Stimulated activated CD4-positive, alpha-beta T cell treated with anti-CD3 and anti-CD28 coated beads, Interleukin-1b, Interleukin-23, amount 100 ng/mL, for 1 hour (primary cell): ENCODE measurements at places on chromosomes 13 and 19.

- no peak for DNase-seq
Measured at GRCh38 chr19:18999016-18999758, 34.1 kb downstream of the SUGP2 start.

DNA sequence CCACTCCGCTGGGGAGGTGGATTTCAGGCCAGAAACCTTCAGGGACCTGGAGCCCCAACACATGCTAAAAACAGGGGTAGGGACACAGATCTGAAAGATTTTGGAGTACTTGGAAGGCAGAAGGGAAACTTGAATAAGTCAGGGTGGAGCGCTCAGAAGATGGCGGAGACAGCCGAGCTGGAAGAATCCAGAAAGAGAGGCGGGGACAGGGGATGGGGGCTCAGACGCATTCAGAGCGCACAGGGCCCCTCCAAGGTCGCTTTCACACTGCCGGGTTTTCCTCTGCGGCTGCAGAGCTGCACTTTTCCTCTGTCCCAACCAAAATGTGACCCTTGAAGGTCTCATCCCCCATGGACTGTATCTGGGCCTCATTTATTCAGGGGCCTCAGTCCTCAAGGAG is 56.9 kb downstream of the ERICH4 start:
- no peak for DNase-seq

DNA sequence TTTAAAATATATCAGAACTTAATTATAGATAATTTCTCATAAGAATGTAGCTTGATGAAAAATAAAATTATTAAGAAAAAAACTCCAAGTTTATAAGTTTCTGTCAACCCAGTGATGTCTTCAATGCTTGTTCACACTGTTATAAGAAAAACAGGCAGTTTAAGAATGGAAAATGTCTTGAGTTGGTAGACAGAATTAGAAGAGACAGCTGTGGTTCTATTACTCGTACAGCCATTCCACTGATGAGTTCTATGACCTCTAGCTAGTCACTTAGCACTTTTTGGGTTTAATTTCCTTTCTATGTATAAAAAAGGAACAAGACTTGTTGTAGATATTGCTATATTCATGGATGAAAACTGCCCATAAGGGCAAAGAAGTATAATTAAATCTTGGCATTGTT is 1013.1 kb upstream of the ATXN8OS start:
- DNase-seq: no peak

DNA sequence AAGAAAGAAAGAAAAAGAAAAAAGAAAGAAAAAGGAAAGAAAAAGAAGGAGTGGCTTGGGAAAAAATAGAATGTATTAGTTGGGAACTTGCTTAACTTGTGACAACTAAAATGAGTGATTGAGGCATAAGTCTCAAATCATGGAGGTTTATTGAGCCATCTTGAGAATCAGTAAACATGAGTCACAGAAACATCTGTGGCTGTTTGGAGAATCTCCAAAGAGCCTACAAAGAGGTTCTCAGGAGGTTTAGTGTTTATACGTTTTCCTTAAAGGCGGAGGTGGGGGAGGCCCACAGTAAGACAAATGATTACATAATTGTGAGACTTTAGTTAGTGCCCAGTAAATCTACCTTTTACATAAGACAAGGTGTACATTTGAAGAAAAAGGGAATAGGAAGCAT is 38.6 kb downstream of the WDR87 start:
- no peak for DNase-seq

DNA sequence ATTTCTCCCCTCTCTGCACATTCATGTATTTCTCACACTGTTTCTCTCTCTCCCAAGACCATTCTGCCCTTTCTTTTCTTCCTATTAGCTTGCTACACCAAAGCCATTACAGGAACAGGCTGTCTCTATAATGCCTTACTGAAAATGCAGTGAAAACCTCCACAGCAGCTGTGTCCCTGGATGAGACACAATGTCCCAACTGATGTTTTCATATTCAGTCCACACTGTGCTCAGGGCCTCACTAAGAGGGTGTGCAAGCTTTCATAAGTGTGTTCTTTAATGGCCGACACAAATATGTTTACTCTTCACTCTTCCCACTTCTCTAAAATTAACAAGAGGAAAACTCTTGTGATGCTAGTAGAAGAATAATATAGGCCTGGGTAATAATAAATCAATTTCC is 163.4 kb downstream of the KCTD12 start:
- DNase-seq: no peak

DNA sequence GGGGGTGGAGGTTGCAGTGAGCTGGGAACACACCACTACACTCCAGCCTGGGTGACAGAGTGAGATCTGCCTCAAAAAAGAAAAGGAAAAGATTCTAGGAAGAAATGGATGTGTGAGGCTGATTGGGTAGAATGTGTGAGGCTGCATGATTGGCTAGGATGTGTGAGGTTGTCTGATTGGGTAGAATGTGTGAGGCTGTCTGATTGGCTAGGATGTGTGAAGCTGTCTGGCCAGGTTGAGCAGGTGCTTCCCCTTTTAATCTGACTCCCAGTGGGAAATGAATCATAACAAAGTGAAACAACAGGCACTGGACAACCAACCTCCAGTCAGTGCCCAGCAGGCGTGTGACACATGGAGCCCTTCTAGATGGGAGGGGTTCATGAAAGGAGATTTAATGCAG is 14.7 kb downstream of the C13orf46 start:
- no peak for DNase-seq

DNA sequence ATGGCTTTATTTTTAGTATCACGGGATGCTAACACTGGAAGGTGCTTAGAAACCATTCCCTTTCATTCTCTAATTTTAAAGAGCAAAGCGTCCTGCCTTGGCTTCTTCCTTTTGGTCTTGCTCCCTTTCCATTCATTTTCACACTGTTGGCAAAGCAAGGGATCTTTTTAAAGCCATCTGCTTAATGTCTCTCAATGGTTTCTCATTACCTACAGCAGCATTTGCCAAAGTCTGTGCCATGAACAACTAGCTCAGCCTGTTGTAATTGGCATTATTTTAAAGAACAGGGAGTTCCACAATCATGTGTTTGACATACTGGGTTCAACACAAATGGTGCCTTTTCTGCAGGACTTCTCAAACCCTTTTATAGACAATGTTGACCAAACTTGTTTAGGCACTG is 444.3 kb downstream of the GPC6 start:
- DNase-seq: no peak

DNA sequence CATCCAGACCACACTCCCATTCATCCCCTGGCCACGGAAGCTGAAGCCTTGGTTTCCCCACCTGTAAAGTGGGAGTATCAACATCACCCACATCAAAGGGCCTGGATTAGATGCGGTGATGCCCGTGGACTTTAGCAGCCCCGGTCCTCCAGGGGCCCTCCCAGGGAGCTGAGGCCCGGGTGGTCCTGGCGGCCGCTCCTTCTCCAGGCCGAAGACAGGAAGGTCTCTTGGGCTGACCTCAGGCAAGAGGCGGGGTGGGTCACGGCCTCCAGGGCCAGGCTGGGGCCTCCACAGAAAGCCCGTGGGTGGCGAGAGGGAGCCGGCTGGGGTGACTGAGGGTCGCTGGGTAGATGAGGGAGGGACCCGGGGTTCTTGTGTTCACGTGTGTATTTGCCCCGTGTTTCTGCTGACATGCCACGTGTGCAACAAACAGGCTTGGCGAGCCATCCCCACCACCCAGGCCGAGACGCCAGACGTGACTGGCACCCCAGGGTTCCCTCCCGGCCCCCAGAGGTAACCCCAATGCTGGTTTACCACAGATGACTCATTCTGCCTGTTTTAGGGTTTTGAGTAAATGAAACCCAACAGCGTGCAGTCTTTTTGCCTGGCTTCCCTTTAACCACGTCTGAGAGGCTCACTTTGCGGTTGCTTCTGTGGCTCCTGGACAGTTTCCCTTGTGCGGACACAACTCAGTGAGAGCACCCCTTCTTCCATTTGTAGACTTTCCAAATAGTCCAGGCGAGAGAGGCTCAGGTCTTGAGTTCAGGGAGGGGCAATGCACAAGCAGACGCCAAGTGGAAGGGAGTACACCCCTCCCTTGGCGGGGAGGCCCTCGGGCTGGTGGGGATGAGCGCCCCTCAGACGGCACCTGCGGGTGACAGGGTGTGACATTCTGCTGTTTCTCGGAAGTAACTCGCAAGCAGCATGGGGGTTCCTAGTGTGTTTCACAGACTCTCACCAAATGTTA is 42.9 kb downstream of the C13orf46 start:
- peak; percentile 26 for DNase-seq

DNA sequence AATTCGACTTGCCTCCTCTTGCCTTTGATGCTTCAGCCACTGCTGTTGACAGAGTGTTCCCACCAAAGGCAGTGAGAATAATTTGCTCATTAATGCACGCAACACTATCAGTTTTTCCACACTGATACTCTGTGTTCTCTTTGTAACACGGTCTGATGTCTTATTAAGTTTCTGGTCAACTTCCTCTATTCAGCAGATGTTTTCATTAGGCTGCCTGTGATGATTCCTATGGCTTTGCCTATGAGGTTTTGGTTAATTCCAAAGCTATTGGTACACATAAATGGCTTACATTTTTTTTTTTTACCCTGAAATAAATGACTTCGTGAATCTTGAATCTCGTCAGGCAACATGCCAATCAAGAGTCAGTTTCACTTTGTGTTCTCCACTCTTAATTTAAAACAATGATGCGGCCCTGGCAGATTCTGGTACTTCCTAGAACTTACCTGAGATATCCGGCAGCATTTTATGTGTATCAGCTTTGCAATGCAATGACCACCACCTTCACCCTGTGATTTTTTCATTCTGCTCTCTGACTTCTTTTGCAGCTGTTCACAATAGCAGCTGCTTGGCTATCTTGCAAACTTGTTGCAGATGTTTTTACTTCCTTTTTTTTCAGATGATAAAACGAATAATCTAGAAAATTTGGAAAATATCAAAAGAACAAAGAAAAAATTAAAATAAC is 27.5 kb upstream of the KL start:
- DNase-seq: no peak

DNA sequence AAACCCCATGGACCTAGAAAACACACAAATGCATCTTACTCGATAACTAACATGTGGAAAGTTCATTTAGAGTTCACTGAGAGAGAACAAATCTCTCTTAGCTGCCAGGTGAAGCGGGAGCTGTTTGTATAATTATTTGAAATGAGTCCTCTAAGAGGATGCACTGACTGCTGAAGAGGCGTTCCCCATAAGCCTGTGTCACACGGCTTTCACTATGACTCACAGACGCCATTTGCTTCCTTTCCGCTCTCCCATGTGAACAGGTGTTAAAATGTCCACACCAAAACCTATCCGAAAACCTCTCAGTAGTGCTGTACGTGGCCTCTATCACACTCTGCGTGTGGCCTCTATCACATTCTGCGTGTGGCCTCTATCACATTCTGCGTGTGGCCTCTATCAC is 101.8 kb downstream of the SOX1 start:
- no peak for DNase-seq

DNA sequence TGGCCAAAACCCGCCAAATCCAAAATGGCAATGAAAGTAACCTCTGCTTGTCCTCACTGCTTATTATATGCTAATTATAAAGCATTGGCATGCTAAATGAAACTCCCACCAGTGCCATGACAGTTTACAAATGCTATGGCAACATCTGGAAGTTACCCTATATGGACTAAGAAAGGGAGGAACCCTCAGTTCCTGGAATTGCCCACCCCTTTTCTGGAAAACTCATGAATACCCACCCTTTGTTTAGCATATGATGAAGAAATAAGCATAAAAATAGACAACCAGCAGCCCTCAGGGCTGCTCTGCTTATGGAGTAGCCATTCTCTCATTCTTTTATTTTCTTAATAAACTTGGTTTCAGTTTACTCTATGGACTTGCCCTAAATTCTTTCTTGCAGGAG is 269.8 kb downstream of the OLFM4 start:
- no peak for DNase-seq

DNA sequence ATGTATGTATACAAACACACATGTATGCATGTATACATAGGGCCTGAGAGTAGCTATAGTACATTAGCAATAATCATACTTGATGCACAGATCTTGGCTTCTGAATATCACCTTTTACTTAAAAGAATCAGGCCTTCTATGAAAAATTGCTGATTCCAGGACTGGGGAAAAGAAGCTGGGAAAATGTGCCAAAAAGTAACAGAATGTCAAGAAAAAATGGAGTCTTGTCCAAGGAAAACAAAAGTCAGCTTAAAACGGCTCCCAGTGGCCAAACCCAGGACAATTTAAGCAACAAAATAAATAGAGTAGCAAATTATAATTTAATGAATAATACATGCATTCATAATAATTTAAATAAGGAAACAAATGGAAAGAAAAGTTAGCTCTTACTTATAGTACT is 2104.9 kb downstream of the PCDH9 start:
- no peak for DNase-seq

GRCh38 chr13:45209229-45209628 is 8.4 kb upstream of the KCTD4 start:
- DNase-seq: no peak

- no peak for DNase-seq
Measured at GRCh38 chr13:31055589-31055988, 106.1 kb downstream of the HSPH1 start.

DNA sequence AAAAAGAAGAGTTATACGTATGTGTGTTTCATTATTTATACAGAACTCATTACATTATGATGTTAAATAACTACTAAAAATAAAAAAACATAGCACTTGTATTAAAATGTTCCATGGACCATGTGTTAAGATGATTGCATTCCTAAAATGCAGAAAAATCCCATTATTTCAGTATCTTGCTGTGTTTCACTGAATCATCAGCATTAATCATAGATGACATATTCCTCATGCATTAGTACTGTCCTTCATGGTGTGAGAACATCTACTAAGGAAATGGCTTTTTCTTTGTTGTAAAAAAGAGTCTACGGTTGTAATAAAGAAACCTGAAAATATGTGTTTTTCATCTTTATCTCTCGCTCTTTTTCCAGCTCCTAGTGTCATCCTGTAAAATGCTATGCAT is 416.5 kb downstream of the FGF14 start:
- DNase-seq: no peak

- DNase-seq: peak; percentile 60
Measured at GRCh38 chr19:34269968-34270621, 15.7 kb downstream of the GARRE1 start.

GRCh38 chr19:16330368-16330801 is 5.8 kb downstream of the KLF2 start:
- DNase-seq: peak; percentile 87

DNA sequence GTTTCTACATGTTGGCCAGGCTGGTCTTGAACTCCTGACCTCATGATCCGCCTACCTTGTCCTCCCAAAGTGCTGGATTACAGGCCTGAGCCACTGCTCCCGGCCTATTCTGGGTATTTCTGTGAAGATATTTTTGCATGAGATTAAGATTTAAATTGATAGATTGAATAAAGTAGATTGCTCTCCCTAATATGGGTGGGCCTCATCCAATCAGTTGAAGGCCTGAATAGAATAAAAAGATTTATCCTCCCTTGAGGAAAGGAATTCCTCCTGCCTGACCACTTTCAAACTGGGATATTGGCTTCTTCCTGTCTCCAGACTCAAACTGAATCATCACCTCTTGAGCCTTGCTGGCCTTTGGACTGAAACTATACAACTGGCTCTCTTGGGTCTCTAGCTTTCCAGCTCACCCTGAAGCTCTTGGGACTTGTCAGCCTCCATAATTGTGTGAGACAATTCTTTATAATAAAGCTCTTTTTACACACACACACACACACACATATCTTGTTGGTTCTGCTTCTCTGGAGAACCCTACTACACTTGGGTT is 36.1 kb upstream of the CXCL17 start:
- no peak for DNase-seq
